ENCODE measurements at places on chromosomes 6 and 20. TPM values are rescaled to one million over a fixed set of nuclear protein-coding genes. Genes with fewer than 3 reads are reported as not detected.

- H3K4me1 ChIP-seq: peaks cover 8% of the 10 kb centered on the region
- DNase-seq: no peak
- no peak overlapping the region for H3K27ac ChIP-seq
- no peak overlapping the region for H3K4me3 ChIP-seq
These were observed 88.0 kb downstream of the DNAH8 start for GRCh38 chr6:38803129-38803528.

DNA sequence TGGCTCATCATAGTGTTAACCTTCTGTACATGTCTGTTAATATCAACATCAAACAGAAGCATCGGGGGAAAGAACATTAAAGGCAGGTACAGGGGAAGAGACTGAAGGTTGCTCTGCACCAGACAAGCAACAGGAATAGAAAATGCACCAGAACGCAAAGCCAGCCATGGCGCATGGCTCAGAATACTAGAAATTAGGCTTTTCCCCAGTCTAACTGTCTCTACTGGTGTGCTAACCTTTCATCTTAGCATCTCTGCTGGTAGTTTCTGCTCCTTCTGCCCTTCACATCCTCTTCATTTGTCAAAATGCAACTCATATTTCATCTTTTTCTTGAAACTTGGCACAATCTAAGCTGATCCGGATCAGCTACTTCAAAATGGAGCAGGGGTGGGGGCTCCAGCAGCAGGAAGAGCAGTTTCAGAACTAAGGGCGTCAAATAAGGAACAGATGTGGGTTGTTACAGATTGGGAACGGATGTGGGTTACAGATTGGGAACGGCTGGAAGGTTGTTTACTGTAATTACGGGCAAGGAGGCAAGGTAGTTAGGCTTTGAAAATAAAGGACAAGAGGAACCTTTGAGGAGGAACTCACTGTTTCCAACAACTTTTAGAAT, 13.1 kb upstream of the RNASET2 start:
- DNase-seq: no peak
- H3K4me1 ChIP-seq: peaks cover 7% of the 10 kb centered on the region
- H3K4me3 ChIP-seq: no peak overlapping the region
- no peaks in the 10 kb centered on the region for H3K27me3 ChIP-seq
- H3K27ac ChIP-seq: no peak overlapping the region
- H3K36me3 ChIP-seq: peaks cover 13% of the 10 kb centered on the region

DNA sequence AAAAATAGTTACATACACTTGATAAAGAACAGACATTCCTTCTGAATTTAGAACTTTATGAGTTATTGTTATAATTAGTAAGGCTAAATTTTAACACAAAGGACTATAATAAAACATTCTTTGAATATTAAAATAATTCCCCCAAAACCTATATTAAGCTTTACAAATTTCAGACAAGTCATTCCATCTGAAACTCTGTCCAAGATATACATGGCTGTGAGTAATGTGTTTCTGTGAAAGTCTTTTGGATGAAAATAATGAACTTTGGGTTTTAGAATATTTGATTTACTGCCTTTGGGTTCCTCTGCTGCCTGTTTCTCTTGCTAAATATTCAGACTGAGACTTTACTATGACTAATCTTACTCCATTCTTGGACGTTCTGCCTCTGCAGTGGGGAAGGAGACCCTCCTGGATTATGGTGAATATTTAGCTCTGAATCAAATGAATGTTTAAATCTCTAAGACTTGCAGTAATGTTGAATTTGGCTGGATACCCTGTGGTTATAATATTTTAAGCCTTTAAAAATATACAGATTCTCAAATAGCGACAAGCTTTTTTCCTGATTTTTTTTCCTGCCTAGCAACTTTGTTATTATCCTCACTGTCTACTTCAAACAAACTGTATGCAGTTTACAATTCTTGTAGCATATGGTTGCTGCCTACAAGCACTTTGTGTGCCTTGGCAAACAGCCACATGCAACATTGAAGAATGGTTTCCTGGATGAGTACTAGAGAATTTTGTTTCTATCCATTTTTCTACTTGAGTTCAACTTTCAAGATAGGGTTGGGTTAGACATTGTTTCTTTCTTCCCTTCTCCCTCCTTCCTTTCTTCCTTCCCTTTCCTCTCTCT, 51.4 kb downstream of the TXLNB start:
- no peaks in the 10 kb centered on the region for H3K27me3 ChIP-seq
- H3K4me1 ChIP-seq: peaks cover 55% of the 10 kb centered on the region
- H3K4me3 ChIP-seq: no peak overlapping the region
- peak overlapping the region; percentile 92 for H3K27ac ChIP-seq
- DNase-seq: peak; percentile 56

The DDX43 gene
- total RNA-seq: not detected

The RCAN2 gene
- 4.0 TPM for total RNA-seq

GRCh38 chr6:134352786-134353480, 35.0 kb upstream of the SGK1 start:
- peaks cover 3% of the 10 kb centered on the region for H3K36me3 ChIP-seq
- H3K27ac ChIP-seq: no peak overlapping the region
- H3K4me3 ChIP-seq: no peak overlapping the region
- no peak for DNase-seq

DNA sequence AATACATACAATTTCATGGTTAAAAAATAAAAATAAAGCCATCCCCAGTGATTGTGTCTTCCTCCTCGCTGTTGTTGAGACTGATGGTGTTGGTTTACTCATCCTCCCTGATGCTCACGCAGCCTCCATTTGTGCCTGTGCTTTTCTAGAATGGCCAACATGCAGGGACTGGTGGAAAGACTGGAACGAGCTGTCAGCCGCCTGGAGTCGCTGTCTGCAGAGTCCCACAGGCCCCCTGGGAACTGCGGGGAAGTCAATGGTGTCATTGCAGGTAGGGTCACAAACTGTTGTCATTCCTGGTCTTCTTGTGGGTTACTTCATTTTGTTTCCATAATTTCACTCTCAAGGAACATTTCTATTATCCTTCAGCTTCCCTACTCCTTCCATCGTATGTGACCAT, 28.0 kb downstream of the CAP2 start:
- no peak for DNase-seq
- peaks cover 6% of the 10 kb centered on the region for H3K36me3 ChIP-seq
- no peak overlapping the region for H3K27ac ChIP-seq
- no peaks in the 10 kb centered on the region for H3K27me3 ChIP-seq
- H3K4me3 ChIP-seq: no peak overlapping the region
- H3K4me1 ChIP-seq: peaks cover 23% of the 10 kb centered on the region

The CALHM6 gene
- 2.4 TPM for total RNA-seq

DNA sequence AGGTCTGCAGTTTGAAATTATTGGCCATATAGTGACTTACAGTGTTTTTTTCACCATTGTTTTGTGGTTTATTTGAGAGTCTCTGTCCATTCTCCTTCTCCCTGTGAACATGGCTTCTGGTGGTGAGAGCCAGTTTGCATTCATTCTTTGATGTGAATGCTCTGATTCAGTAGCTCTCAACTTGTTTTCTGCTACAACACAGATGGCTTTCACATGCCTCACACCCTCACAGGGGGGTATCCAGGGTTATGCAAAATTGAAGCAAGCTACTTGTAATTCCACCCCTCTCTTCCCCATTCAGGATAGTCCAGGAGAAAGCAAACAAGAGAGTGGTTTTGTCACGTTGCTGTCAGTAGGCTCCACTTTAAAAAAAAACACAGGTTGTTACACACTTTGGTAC, 55.6 kb downstream of the SLX4IP start:
- no peak overlapping the region for H3K27ac ChIP-seq
- no peak overlapping the region for H3K4me3 ChIP-seq
- no peaks in the 10 kb centered on the region for H3K27me3 ChIP-seq
- H3K4me1 ChIP-seq: peaks cover 6% of the 10 kb centered on the region
- no peaks in the 10 kb centered on the region for H3K36me3 ChIP-seq
- no peak for DNase-seq

- no peaks in the 10 kb centered on the region for H3K36me3 ChIP-seq
- peaks cover 4% of the 10 kb centered on the region for H3K27me3 ChIP-seq
- H3K27ac ChIP-seq: peak overlapping the region; percentile 62
- no peak for DNase-seq
- no peak overlapping the region for H3K4me3 ChIP-seq
- H3K4me1 ChIP-seq: peaks cover 22% of the 10 kb centered on the region
These were observed 249.1 kb upstream of the JAG1 start for GRCh38 chr20:10922941-10923340.
